ENCODE measurements at places on chromosomes 13 and 19.

DNA sequence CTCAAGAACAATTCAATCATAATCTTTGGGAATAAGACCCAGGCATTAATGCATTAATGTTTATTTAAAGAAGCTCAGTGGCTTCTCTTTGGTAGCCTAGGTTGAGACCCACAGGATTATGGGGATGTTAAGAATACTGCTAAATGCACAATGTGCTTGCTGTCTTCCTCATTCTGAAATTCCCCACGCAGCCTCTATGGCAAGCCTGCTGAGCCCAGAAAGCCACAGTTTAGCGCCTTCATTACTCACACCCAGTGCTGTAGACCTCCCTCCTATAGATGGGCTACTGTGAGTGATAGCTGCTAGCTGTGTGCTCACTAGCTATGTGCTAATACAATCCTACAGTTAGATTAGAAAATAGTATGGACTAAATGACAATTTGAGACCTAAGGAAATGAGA is 90.6 kb downstream of the TNFSF13B start:
- no peak for DNase-seq

- DNase-seq = no peak
Measured at GRCh38 chr19:7783991-7784423, 21.0 kb downstream of the CLEC4M start.

DNA sequence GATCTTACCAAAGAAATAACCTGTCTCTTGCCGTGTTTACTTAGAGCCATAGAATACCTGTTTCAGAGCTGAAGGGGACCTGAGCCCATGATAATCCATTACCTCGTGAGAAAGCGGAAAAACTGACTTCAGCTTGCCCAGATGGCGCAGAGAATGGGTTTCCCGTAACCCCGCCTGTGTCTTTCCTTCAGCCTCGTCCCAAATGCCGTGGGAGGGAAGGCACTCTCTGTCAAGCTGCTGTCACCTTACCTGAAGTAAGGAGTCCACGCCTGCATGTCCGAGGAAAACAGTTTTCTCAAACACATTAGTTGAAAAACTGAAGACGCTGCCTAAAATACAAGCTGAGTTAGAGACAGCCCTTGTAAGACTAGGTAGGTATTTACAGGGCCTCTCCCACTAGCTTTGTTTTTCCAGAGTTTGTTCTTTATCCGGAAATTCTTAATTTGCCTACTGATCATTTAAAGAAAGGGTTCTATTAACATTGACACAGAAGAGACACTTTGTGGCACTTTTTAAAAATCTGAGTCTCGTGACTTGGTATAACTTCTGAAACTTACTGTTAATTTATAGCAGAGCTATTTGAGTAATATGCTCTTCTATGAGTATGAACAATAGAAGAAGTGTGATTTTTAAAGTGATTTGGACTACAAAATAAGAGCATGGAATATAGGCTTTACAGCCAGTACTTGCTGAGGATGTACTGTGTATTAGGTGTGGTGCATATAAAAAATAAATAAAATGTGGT is 1.3 kb upstream of the INTS6 start:
- no peak for DNase-seq

DNA sequence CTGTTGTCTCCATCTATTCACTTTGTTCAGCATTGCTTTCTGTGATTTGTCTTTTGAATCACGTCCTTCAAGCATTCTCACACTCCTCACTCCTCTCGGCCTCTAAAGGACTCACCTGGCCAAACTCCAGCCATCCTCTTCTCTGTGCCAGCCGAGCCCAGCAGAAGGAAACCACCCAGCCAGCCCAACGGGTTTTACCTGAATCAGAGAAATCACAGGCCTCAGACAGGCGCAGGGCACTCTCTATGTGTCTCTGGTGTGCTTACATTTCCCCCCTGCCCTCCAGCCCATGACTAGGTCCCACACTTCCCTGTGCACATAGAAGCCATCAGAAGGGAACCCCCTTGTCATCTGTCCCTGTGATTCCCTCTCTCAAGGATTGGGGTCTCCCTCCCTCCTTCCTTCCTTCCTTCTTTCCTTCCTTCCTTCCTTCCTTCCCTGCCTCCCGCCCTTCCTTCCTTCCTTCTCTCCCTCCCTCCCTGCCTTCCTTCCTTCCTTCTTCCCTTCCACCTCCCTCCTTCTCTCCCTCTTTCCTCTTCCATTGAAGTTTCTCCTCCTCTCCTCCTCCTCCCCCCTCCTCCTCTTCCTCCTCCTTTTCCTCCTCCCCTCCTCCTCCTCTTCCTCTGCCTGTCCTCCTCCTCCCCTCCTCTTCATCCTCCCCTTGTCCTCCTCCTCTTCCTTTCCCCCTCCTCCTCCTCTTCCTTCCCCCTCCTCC is 8.8 kb upstream of the ZNF541 start:
- no peak for DNase-seq

DNA sequence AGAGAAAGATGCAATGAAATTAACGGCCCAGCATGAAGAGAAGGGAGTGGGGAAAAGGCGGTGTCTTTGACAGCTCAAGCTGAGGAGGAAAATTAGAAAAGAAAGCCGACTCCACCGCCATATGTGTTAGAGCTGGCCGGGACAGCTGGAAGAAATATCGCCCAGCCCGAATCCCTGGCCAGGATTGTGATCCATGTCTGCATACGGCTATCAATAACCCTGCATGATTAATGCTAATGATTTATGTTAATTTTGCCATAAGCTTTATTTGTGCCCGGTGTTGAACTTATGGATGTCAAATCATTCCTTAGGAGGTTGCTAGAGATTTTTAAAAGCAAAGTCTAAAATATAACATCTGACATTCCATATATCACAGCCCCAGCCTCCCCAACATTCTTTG is 263.4 kb upstream of the ZNF507 start:
- no peak for DNase-seq

GRCh38 chr13:113383089-113383488 is 19.2 kb upstream of the GRTP1 start:
- no peak for DNase-seq

- no peak for DNase-seq
Measured at GRCh38 chr19:33868076-33868735, 71.5 kb downstream of the KCTD15 start.

GRCh38 chr19:18401580-18402112 is 4.2 kb upstream of the LRRC25 start:
- DNase-seq = no peak

DNA sequence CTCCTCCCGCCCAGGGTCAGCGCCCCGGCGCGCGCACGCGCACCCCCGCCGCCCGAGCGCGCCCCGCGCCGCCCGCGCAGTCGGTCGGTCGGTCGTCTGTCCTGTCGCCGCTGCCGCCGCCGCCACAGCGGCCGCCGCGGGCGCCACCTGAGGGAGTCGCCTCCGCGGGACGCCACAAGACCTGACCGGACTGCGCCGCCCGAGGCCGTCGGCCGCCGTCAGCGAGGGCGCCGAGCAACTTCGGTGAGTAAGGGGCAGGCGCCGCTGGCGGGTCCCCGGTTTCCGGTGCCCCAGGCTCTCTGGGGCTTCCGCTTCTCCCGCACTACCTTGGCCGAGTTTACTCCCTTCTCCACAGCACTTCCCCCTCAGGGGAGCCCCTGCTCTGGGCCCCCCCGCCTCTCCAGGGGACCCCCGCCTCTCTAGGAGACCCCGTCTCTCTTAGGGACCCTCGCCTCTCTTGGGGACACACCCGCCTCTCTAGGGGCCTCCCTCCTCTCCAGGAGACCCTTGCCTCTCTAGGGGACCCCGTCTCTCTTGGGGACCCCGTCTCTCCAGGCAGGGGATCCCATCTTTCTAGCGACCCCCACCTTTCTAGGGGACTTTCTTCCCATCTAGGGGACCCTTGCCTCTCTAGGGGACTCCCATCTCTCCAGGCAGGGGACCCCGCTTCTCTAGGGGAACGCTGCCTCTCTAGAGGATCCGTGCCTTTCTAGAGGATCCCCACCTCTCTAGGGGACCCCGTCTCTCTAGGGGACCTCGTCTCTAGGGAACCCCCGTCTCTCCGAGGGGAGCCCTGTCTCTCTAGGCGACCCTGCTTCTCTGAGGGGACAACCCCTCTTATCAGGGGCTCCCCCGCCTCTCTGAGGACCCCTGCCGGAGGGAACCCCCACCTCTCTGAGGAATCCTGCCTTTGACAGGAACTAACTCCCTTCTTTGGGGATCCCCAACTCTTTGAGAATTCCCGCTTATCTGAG is 19.3 kb upstream of the GATAD2A start:
- DNase-seq = peak; percentile 23

GRCh38 chr13:36549755-36550154 is 117.5 kb downstream of the CCNA1 start:
- DNase-seq = no peak

- no peak for DNase-seq
Measured at GRCh38 chr19:54462047-54462654, 1.4 kb downstream of the LENG9 start.

DNA sequence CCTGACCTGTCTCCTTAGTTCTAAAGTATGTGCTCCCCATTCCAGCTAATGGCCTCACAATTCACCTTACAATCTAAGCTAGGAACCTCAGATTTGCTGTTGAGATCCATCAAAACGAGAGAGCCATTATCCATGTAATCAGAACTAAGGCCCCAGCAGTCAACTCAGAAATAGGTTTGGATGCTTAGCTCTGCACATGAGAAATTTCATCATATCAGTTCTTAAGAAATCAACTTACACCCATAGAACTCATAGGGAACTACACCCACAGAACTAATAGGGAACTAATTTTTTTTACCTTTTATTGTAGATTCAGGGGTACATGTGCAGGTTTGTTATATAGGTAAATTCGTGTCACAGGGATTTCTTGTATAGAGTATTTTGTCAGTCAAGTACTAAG is 28.7 kb downstream of the CYSLTR2 start:
- no peak for DNase-seq

DNA sequence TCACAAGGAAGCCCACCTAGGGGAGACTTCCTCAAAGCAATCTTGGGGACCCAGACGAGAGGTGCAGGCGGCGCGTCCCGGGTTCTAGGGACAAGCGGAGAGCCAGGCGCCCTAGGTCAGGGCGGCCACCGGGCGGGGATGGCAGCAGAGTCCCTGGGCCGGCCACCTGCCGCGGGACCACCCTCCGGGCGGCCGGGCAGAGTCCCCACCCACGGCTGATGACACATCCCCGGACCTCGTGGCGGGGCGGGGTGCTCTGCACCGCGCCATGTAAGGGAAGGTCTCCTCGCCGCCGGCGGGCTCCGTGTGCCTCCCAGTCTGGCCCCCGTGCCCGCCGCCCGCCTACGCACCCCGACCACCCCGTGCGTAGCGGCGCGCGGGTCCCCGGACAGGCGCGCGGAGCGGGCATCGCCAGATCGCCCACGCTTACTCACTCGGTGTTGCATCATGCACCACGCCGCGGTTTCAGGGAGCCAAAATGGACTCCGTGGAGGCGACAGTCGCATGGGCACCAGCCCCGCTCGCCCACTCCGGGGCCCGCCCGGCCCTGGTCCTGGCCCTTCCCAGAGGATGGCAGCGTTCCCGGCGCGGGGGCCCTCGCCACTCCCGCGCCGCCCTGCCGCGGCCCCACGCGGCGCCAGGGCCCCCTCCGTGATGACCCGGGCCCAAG is 643 bp downstream of the SLC7A1 start:
- peak; percentile 29 for DNase-seq

- DNase-seq = no peak
Measured at GRCh38 chr13:76383676-76384461, 502.3 kb downstream of the KCTD12 start.

- DNase-seq = no peak
Measured at GRCh38 chr13:27296496-27296895, 25.9 kb downstream of the RASL11A start.

DNA sequence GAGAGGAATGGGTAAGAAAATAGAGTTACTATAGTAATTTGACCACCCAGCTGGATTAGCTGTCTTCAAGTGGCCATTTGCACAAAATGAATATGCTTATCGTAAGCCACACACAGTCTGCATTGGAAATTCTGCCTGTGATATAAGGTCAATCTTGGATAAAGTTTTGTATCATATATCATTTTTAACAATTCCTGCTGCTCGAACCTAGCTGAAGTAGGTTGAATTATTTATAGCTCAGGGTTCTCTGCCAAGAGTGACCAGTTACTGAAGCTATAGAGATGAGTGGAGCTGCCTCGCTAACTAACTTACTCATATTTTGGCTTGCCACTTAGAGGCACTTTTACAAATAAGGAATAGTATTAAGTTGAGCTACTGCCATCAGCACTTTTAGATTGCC is 220.9 kb downstream of the RGCC start:
- DNase-seq = no peak

- DNase-seq = peak; percentile 32
Measured at GRCh38 chr13:23695711-23696464, 125.7 kb downstream of the TNFRSF19 start.

DNA sequence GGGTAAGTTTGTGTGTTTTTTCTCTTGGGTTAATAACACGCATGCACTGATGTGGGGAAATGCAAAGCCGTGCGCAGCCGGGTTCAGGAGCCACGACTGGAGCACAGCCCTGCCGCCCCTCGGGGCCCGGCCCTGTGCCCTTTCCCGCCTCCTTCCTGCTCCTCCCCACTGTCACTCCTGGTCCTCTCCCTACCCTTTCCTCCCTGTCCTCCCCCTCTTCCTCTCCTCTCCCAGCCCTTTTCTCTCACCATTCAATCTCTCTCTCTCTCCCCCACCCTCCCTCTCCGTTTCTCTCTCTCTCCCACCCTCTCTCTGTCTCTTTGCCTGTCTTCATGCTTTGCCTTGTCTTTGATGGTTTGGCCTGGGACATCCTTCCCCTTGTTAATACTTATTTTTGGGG is 27.2 kb downstream of the PLEKHJ1 start:
- no peak for DNase-seq

DNA sequence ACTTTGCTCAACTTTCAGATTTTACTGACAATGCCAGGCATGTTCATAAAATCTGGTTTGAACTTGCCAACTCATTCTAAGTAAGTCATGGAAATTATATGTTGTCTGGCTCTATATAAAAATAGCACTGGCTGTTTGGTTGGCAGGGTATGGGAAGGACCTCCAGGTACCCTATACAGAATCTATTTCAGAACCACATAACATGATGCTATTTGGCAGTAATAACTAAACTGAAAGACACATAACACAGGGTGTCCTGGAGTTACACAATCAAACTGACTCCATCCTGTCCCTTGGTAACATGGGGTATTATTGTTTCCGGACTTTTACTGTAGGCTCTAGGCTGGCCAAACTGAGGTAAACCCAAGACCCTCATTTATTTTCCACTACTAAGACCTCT is 248.8 kb downstream of the RGCC start:
- DNase-seq = no peak

DNA sequence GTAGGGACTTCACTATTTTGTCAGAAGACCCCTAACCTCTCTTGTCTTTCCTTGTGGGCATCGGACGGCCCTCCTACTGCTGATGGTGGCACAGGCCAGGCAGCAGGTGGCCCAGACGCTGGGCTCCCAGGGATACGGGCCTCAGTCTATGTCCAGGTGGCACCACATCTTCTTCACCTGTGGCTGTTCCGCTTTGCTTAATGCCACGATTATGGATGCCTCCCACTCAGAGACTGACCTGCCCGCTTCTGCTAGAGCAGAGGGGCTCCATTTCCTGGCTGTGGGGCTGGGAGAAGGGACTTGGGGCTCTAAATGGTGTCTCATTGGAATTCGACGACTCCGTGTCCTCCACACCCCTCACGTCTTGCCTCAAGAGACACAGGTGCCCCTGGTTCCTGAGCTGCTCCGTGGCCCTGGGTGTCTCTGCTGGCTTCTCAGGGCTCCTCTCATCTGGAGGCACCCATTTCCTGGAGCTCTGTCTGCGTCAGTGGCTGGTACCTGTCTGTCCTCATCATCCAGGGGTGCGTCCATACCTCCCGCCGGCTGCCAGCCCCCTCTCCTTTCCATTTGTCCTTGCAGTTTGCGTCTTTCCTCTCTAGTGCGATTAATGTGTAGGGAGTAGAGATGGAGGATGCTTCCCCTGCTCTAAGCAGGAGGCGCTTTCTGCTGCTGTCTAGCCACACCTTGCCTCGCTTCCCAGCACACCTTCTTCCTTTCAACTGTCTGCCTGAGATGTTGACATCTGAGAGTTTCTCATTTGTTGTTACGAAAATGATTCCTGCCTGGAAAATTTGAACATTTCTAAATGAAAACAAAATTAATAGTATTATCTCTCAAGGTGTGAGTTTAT is 63.4 kb downstream of the TEX29 start:
- DNase-seq = no peak
